GM23248 (cell line): ENCODE measurements at places on chromosomes 5 and 9. TPM values are rescaled to one million over a fixed set of nuclear protein-coding genes. Genes with fewer than 3 reads are reported as not detected.

TRIM36 gene
- 0.13 TPM in 1 of 2 replicates, not detected in the other for total RNA-seq

SPATA31E1 gene
- not detected in 2 replicates for total RNA-seq

SYK gene
- total RNA-seq = not detected in 2 replicates

FANCG gene
- total RNA-seq = 11.5 and 20.0 TPM in 2 replicates

TRIM7 gene
- 1.4 and 6.8 TPM in 2 replicates for total RNA-seq

GPRIN1 gene
- total RNA-seq = 4.3 and 4.8 TPM in 2 replicates
